LoVo (cell line): ENCODE measurements at places on chromosomes 6 and 20.
A peak's percentile ranks its signal among the peaks of the same experiment; 100 is the strongest.

DNA sequence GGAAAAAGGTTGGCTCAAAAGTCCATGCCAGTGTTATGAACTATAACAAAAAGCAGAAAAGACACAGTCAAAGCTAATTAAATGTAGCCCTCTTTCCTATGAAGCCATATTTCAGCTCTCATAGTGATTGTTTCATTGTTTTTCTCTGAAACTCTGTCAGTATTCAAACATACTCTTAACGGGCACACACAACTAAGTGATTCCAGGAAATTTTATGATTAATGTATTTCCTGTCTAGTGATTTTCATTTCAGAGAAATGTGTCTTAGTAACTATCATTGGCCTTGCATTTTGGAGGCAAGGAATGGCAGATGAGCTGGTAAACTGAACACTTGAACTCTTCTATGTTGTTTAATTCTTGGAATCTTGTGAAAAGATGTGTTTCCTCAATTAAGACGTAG is 68.0 kb downstream of the CLVS2 start:
- no peak for DNase-seq

DNA sequence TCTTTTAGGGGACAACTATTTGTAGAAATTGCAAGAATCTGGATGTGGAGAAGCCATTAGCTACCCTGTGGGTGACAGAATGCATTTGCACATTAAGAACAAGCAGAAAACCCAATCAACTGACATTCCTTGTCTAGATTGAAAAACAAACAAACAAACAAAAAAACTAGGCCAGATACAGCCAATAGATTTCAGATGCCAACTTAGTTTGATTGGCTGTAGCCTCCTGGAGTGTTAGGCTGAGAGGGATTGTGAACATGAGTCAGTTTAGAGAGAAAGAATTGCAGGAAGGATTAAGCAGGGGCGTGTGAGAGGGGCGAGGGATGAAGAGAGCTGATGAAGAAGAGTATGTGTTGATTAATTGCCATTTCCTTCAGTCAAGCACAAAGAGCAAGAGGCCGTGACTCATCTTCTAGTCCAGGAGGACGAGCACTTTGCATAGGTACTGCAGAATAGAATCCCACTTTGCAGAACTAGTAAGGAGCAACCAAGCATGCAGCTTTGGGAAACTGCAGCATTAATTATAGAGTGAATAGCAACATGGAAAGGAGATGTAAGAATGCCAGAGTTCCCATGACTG is 188.0 kb upstream of the RAB32 start:
- no peak for DNase-seq

GRCh38 chr6:66725670-66726069 is 1018.6 kb upstream of the EYS start:
- no peak for DNase-seq

- no peak for DNase-seq
These were observed 291.5 kb upstream of the EYS start for GRCh38 chr6:65998544-65998943.

DNA sequence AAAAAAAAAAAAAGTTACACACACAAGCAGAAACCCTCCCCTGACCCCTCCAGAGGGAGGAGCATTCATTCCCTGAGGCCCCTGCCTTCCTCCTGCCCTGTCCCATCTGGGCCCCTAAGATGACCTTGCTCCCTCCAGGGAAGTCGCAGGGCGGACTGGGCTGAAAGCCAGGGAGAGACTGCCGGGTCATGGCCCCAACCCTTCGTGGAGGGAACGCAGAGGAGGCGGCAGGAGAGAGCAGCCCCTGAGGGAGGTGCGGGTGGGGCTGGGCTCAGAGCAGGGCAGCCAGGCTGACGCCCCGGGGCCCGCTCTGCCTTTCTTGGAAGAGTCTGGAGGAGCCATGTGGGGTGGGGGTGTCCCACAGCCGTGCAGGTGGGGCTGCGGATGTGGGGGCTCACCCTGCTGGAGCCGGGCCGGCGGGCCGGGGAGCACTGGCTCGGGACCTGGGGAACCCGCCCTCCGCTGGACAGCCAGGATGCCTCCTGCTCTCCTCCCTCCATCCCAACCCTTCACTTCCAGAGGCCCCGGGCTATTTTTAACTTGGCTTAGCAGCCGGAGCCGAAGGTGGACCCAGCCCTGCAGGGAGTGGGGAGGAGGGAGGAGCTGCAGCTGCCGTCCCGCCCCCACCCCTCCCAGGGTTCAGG is 15.0 kb upstream of the ABHD16B start:
- DNase-seq: no peak

DNA sequence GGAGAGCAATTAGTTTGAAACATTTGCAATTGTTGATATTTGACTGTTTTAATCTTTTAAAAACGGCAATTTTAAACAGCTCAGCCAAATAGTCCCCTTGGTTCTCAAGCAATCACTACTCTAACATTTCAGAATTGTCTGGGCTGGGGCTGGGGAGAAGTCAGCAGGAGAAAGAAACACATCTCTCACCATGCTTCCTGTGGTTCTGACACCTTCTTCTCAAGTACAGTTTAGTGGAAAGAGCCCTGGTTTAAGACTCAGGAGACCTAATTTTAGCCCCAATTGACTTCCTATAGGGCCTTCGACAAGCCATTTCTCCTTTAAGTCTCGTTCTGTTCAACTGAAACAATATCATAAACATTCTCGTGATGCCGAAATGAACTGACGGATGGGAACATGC is 168.4 kb upstream of the CDYL start:
- DNase-seq: no peak

GRCh38 chr6:144667532-144668503 is 382.7 kb downstream of the UTRN start:
- DNase-seq: no peak

DNA sequence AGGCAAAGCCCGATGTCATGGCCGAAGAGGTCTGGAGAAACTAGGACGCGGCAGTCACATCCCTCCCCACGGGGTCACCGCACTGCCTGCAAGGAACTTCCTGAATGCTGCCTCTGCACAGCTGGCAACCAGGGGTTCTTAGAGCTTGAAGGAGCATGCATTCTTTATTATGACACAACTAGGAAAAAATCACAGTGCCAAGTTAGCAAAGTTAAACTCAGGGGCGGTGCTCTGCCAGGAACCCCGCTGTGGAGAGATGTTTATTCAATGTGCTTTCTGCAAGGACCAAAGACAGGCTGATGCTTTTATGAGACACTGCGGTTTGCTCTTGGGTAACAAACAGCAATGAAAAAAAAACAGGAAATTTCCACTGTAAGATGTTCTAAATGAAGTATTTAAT is 287.3 kb upstream of the FOXQ1 start:
- peak; percentile 86 for DNase-seq

GRCh38 chr6:161740486-161740885 is 466.6 kb upstream of the AGPAT4 start:
- DNase-seq: no peak

- DNase-seq: no peak
These were observed 133.4 kb upstream of the FUT9 start for GRCh38 chr6:95882371-95882770.

DNA sequence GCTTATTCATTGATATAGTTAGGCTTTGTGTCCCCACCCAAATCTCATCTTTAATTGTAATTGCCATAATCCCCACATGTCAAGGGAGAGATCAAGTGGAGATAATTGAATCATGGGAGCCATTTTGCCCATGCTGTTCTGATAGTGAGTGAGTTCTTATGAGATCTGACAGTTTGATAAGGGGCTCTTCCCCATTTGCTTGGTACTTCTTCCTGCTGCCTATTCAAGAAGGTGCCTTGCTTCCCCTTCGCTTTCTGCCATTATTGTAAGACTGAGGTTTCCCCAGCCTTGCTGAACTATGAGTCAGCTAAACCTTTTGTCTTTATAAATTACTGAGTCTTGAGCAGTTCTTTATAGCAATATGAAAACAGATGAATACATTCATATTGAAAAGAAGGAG is 45.6 kb downstream of the CENPW start:
- no peak for DNase-seq

GRCh38 chr6:138572167-138572875 is 73.0 kb upstream of the NHSL1 start:
- DNase-seq: no peak

DNA sequence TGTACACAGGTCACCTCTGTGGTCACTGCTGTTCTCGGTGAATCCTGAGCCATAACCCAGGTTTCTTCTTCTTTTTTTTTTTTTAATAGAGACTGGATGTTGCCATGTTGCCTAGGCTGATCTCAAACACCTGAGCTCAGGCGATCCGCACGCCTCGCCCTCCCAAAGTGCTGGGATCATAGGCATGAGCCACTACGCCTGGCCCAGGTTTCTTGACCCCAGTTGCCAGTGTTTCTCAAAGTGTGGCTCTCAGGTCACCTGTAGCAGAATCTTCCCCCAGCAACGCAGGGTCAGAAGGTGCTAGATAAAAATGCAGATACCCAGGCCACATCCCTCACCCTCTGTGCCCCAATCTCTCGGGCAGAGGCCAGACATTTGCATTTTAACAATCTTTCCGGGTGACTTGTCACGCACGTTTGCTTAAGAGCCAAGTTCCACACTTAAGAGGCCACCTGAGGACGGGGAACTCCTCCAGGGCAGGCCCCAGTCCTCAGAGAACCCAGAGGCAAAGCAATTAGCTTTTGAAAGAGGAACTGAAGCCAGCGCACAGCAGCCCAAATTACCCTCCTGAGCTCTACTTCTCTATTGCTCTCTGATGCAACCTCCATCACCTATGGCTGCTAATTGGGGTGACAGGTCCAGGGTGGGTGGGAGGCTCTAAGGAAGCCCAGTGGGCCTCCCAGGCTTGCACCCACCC is 81.8 kb downstream of the NFATC2 start:
- no peak for DNase-seq

- DNase-seq: no peak
These were observed 868 bp downstream of the METTL24 start for GRCh38 chr6:110357298-110357663.

DNA sequence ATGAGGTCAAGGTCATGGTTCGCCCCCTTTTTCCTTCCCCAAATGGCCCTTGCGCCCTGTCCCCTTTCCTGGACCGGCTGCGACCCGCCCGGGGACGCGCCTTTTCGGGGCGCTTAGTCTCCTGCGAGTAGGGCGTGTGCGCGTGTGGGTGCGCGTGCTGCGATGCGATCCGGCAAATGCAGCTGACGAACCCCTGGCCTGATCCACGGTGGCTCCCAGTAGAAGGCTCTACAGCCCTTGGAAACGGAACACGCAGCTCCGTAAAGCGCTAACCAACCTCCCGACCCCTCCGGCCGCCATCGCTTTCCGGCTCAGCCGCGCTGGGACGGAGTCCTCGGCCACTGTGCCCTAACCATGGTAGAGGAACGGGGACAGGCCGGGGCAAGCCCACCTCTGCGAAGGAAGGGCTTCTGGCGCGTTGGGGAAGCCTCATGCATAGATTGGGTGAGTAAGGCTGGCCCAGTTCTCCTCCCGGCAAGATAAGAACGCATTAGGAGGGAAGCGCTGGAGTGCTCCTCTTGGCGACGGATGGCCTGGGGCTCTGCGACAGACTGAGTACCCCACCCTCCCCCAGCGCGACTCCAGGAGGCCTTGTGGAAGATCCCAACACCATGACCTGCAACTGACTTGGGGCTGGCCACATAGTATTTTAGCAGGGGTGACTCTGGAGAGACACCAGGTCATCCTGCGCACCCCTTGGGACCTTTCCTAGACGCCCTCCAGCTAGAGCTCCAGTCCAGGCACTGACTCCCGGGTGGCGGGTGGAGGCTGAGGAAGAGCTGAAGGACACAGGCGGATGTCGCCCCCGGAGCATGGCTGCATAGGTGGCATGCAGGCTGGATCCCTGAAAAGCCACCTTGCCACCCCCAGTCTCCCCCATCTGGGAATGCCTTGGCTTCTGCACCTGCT is 1.1 kb upstream of the SLC4A11 start:
- no peak for DNase-seq

- DNase-seq: no peak
These were observed 15.2 kb downstream of the COX4I2 start for GRCh38 chr20:31652917-31653396.

DNA sequence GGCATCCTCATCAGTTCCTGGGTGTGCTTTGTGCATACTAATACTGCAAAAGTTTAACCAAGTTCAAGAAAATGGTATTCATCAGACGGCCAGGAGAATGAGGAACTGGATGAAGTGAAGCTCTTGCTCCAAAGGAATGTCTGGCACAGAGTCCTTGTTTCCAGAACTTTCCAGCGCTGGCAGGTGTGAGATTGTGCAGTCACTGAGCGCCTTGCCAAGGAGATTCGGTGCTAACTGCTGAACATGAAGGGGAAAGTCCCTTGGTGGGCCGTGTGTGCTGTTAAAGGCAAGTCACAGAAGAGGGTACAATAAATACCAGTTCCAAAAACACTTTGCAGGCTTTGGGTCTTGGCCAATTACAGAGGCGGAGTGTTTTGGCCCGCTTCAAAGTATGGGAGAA is 262.3 kb upstream of the SOX4 start:
- no peak for DNase-seq

DNA sequence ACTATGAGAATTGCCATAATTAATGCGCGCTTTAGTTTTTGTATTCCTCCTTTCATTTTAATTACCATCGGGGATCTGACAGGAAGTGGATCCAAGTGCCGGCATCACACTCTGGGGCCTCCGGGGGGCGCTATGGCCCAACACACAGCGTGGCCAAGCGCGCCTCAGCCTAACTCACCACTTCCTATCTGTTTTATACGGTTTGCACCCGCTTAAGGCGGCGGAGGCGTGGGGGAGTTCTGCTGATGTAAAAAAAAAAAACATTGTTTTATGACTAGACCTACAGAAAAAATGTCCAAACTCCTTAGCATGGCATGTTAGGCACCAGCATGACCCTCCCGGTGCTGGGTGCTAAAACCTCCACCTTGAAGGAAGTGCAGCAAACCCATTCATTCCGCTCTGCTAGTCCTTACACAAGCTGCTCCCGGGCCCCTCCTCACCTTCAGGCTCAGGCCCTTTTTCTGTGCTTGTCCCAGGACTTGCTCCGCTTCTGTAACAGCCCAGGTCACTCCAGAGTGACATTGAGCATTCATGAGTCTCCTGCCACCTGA is 4.5 kb upstream of the EBF4 start:
- no peak for DNase-seq

- DNase-seq: no peak
These were observed 15.8 kb downstream of the RNF8 start for GRCh38 chr6:37369321-37370201.

DNA sequence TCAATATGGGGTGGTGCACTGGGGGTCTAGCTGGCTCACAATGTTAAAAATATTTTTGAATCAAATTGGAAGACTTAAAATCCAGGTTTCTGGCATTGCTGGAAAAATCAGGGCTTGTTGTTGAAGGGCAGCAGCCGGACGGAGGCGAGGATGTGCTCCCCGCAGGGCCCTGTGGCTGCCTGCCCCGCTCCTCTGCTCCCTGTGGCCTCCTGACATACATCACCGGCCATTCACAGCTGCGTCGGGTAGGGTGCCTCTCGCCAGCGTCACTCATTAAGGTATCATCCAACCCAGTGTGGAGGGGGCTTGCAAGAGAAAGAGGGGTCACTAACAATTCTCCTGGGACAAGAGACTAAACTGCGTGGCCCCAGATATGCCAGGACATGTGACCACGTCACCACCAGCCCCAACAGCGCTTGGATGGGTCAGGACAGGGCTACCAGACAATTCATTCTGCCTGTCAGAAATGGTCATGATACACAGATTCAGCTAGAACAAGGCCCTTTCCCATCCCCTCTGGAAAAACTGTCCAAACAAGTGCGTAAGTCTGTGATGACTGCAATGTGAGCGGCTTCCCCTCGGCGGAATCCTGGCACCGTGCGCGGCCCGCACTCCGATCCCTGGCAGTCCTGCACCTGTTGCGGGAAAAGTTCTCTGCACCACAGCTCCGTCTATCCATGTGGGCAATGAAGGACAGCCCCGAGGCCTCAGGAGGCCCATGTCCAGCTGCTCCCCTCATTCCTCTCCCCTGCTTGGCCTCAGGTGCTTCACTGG is 12.0 kb downstream of the GATA5 start:
- DNase-seq: no peak

GRCh38 chr20:51326201-51326819 is 216.2 kb downstream of the NFATC2 start:
- peak; percentile 70 for DNase-seq

GRCh38 chr6:2600363-2600762 is 150.4 kb downstream of the MYLK4 start:
- no peak for DNase-seq
